ENCODE measurements at places on chromosomes 1 and 21.

- no peak for DNase-seq
These were observed 86.4 kb upstream of the TMEM51 start for GRCh38 chr1:15067148-15067547.

- DNase-seq, result no peak
These were observed 124.0 kb downstream of the SYT2 start for GRCh38 chr1:202586018-202586821.

- no peak for DNase-seq
These were observed 38.5 kb downstream of the OBSCN start for GRCh38 chr1:228246216-228246900.

DNA sequence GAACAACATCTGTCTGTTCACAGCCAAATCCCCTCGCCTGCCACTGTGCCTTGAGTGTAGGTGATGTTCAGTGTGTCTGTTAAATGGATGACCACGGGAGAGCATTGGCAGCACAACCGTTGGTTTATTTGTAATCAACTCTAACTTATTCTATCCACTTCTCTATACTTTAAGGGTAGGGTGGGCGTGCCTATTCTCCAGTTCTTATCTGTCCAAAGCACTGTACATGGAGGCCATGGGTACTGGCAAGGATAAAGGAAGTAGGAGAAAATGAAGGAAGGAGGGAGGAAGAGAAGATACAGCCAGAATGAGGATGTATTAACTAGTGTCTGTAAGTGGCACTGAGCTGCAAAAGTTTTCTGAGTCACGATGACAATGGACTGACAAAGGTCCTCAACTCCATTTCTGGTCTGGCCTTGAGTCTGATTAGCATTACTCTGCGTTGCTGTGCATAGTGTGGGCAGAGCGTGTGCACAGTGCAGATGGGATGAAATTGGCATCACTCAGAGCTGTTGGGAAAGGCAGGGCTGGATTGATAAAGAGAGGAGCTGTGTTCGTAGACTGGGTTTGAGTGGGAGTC is 7.1 kb downstream of the RHOU start:
- DNase-seq, result no peak

- no peak for DNase-seq
These were observed 5.6 kb downstream of the AIRE start for GRCh38 chr21:44291078-44291935.

DNA sequence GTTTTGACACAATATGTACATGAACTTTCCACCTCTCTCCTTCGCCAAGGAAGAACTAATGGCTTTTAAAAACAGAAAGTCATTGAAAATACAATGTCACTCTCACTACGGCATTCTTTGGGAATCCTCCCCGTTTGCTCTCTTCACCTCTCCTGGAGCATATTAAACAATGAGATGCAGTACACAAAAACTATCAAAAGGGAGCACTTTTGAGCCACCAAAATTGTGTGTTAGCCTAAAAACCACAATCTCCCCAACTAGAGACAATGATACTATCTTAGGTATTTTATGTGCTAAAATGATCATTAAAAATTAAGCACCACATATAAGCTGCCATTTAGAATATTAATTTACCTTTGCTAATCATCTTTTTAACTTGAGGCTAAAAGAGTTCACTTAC is 425.5 kb downstream of the KCTD3 start:
- DNase-seq, result no peak

DNA sequence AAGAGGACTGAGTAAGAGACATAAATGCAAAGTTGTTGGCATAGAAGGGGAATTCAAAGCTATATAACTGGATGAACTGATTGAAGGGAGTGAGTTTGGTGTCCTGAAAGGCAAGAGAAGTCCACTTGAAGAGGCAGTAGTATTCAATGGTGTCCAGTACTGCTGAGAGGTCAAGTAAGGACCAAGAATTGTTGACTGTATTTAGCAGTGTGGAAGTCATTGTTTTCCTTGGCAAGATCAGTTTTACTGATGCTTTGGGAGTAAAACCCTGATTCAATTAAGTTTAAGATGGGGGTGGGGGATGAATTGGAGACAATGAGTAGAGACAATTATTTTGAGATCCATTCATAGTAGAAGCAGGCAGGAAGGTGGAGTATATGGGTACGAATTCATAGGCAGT is 5.8 kb upstream of the LRRC8D start:
- no peak for DNase-seq

- no peak for DNase-seq
These were observed 131.6 kb upstream of the SAMSN1 start for GRCh38 chr21:14677639-14678179.

DNA sequence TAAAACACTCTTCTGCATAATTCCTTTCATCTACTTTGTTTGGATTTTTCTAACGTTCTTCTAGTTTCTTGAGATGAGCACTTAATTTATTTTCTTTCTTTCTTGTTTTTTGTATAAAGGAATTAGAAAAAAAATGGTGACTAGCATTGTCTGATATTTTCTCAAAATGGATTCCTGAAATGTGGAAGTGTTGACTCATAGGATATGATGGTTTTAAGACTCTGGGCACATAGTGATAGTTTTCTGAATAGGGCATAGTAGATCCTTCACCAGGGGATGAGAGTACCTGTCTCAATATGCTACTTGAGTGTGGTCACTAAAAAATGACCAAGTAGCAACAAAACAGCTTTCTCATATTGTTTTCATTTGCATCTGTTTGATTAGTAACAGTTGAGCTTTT is 100.9 kb downstream of the PEX14 start:
- DNase-seq, result no peak

GRCh38 chr1:100266741-100267140 is 725 bp downstream of the RTCA start:
- DNase-seq, result no peak

- DNase-seq, result peak; percentile 33
These were observed 300 bp downstream of the USP24 start for GRCh38 chr1:55214934-55215193.

- no peak for DNase-seq
These were observed 210.1 kb upstream of the NRIP1 start for GRCh38 chr21:15274701-15275485.

- DNase-seq, result no peak
These were observed 176.5 kb downstream of the C1orf21 start for GRCh38 chr1:184563308-184563707.

DNA sequence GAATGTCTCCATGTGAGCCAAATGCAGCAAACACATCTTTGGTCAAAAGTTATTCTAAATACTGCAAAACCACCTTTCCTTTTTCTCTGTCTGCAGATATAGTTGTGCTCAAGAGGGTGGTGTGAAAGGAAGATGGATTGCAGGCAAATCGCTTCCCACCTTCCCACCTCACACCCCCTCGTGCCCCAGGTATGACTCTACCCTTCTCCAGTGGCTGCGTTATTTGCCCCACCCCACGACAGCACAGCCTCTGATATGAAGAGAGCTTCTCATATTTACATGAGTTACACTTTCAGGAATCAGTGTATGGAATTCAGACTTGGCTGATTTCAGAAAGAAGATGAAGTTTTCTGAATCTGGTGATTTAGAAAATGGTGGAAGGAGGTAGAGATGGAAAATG is 5.8 kb downstream of the TRIM58 start:
- no peak for DNase-seq

DNA sequence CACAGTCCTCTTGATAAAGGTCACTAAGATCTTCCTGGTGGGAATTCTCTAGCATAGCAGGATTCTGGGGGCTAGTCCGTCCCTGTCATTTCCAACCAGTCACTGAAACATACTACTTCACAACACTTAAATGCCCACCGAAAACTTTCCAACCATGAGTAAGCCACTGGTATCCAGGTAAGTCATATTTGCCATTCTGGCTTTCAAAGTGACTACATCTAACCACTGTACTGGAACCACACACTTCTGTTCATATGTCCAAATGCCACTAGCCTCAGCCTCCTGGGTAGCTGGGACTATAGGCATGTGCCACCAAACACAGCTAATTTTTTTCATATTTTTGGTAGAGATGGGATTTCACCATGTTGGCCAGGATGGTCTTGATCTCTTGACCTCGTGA is 64.3 kb upstream of the VANGL1 start:
- DNase-seq, result no peak

DNA sequence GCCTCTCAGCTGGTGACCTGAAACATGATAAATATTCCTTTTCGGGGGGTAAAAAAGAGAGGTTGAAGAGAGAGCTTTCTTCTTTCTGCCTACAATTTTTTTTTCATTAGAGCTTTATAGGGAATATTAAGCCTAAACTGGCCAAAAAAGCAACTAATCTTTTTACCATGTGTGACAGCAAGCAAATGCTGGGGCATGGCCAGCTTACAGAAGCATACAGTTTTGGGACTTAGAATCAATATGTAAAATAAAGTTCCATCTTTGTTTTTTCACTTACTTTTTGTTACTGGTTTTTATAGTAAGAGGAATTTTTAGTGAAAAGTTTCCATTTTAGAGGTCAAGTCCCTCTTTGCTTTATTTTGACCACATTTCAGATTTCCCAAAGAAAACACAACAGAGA is 301.2 kb upstream of the DEPDC1 start:
- no peak for DNase-seq

GRCh38 chr1:201528631-201529252 is 10.2 kb upstream of the NAV1 start:
- DNase-seq, result no peak

- DNase-seq, result no peak
These were observed 148.6 kb upstream of the ZC3H12A start for GRCh38 chr1:37325509-37326437.

GRCh38 chr1:224623310-224623714 is 7.2 kb downstream of the CNIH3 start:
- no peak for DNase-seq

- no peak for DNase-seq
These were observed 5.9 kb upstream of the DHX9 start for GRCh38 chr1:182833271-182833670.

- no peak for DNase-seq
These were observed at the start of gene ELAVL4 for GRCh38 chr1:50108497-50109059. Gene ELAVL4, plus strand, starts transcription at chr1:50108920. Its CDS starts 270 bp downstream, at chr1:50109190.

DNA sequence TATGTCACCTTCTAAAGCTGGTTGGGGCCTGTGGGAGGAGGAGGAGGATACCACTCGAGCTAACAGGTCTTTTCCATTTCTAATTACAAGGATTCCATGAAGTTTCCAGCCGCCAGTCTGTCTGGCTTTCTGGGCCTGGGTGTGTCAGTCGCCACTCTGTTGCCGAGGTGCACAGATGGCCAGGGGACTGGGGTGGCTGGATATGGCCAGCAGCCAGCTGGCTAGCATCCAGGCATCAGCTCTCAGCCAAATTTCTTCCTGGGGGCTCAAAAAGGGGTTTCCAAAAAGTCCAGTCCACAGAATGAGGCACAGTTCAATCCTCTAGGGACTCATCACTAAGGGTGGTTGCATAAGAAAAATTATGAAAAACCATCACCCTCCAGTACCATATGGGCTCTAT is 32.4 kb downstream of the ITPKB start:
- no peak for DNase-seq

DNA sequence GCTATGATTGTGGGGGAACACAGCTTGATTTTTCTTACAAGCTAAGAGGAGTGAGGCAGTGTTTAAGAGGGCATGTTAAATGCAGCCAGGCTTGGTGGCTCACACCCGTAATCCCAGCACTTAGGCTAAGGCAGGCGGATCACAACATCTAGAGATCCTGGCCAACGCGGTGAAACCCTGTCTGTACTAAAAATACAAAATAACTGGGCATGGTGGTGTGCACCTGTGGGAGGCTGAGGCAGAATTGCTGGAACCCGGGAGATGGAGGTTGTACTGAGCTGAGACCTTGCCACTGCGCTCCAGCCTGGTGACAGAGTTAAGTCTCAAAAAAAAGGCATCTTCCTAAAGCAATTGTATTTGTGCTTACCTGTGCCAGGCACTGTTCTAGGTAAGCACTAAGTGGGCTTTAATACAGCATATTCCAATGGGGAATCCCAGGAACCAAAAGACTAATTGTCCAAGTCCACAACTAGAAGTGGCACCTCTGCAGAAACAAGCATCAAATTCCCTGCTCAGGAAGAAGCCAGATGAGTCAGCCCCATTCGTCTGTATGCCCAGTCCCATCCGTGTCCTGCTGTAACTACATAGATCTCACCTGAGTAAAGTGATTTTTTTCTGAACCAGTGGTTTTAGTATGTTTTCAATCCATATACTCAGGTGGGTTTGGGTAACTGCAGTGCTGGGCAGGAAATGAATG is 4.6 kb downstream of the RCC1 start:
- DNase-seq, result peak; percentile 44

DNA sequence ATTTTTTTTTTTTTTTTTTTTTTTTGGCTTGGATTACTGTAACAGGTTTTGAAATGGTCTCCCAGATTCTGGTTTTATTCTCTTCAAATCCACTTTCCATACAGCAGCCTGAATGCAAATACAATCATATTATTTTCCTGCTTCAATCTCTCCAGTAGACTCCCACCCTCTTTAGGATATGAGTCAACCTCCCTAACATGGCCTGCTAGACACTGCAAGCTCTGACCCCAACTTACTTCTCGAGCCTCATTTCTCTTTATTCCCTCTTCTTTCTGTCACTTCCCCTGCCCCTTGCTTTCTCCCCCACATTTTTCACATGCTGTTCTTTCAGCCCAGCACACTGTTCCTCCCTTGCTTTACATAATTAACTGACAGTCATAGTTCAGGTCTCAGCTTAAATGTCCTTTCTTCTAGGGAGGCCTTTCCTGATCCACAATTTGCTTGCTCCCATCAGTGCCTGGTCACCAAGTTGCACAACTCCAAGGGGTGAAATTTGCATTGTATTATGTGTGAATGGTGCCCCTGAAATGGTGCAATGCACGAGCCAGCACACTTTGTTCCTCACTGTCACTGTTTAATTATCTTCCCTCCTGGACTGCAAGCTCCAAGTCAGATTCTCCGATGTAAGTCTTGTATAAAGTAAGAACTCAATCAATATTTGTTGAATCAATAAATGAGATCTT is 22.1 kb upstream of the IL19 start:
- DNase-seq, result no peak

GRCh38 chr1:32924881-32925344 is 23.7 kb upstream of the TMEM54 start:
- no peak for DNase-seq

- DNase-seq, result no peak
These were observed 1.0 kb downstream of the DNAJB4 start for GRCh38 chr1:78005755-78006154.

DNA sequence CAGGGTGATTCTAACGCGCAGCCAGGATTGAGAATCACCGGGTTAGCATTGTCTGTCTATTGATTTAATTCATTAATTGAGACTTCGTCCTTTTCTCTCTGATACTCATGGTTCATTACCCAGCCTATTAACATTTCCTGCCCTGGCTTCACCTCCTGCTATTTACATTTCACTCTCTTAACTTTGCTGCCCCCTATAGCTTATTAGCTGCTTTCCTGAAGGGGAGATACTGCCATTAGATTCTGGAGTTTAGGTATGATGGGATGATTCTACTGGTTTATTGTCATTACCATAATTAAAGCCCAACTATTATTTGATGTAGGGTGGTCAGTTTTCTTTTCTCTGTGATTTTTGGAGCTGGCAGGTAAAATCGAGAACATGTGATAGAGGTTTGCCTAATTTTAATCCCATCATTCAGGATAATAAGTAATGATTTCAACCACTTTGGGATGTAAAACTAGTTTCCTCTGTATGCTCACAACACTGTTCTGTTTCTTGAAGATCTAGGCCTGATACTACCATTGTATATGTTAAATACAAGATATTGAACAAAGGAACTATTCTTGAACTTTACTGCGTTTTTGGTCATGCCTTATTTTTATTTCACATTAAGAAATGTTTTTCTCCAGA is 6.4 kb downstream of the PPP2R5A start:
- DNase-seq, result no peak
